HS-27A (cell line): ENCODE measurements at places on chromosomes 2 and 18.
A peak's percentile ranks its signal among the peaks of the same experiment; 100 is the strongest.

GRCh38 chr2:218631837-218632236 lies 24.1 kb downstream of the PLCD4 start:
- no peak for DNase-seq

GRCh38 chr2:152552888-152553287 lies 164.4 kb downstream of the PRPF40A start:
- no peak for DNase-seq

- DNase-seq, result no peak
These were observed 65.2 kb downstream of the PLCL1 start for GRCh38 chr2:197869501-197870111.

DNA sequence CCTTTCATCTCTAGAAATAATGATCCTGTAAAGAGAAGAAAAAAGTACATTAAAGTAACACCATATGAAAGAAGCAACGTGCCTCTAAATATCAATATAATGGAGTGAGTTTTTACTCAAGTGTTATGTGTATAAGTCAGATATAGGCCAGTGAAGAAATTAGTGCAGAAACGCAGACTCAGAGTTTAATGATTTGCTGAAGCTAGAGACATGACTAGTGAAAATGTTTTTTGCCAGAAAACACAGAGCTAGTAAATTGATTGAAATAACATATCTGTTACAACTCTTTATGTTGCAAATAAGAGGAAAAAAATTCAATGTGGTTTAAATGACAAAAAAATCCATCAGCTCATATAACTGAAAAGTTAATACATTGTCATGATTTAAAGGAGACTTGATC lies 217.2 kb upstream of the NXPH2 start:
- no peak for DNase-seq

DNA sequence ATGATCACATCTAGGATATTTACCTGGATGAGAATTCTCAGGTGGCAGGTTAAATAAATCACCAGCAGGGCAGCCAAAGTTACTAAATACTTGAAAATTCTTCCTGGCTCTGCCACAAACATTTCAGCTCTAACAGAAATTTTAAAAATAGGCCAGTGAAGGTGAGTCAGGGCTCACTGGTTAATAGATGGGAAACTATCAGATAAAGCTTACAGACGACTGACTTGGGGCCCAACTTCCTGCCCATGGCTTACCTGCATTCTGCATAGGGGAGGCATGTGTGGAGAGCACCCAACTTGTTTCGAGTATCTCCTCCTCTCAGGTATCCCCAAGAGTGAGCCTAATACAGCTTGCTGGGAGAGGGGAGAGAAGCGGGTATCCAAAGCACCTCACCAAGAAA lies 57.8 kb downstream of the SPRED2 start:
- no peak for DNase-seq

- DNase-seq, result no peak
These were observed 4.9 kb downstream of the DARS1 start for GRCh38 chr2:135980434-135981079.

- DNase-seq, result peak; percentile 84
These were observed at the start of the genes FBXO15 and TIMM21 for GRCh38 chr18:74147779-74148542. TSS of gene FBXO15 (minus strand) at chr18:74147834. CDS start at chr18:74147785, 49 bp downstream. TSS of gene TIMM21 (plus strand) at chr18:74148523. CDS start at chr18:74148809, 286 bp downstream.

- DNase-seq, result no peak
These were observed 47.7 kb downstream of the NCOA1 start for GRCh38 chr2:24538720-24539119.

GRCh38 chr18:58671632-58672564 lies 633 bp downstream of the MALT1 start:
- DNase-seq, result no peak

DNA sequence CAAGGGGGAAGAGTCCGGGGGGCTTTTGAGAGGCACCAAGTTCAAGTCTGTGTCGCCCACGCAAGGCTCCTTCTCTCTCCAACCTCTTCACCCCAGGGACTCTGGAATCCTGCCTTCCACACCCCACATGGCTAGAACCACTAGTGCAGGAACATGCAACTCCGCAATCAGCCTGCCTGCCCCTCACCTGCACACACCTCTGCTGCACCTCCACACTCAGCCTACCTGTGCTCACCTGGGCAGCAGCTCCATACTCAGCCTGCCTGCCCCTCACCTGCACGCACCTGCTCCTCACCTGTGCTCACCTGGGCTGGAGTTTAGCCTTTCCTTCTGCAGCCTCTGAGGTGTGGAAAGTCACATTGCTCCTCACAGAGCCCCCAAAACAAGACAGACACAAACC lies 277.4 kb downstream of the NDUFA10 start:
- DNase-seq, result no peak

GRCh38 chr2:108446703-108447102 lies 2.3 kb upstream of the GCC2 start:
- DNase-seq, result no peak

- peak; percentile 29 for DNase-seq
These were observed 787 bp downstream of the SOCS6 start for GRCh38 chr18:70289351-70290312.

DNA sequence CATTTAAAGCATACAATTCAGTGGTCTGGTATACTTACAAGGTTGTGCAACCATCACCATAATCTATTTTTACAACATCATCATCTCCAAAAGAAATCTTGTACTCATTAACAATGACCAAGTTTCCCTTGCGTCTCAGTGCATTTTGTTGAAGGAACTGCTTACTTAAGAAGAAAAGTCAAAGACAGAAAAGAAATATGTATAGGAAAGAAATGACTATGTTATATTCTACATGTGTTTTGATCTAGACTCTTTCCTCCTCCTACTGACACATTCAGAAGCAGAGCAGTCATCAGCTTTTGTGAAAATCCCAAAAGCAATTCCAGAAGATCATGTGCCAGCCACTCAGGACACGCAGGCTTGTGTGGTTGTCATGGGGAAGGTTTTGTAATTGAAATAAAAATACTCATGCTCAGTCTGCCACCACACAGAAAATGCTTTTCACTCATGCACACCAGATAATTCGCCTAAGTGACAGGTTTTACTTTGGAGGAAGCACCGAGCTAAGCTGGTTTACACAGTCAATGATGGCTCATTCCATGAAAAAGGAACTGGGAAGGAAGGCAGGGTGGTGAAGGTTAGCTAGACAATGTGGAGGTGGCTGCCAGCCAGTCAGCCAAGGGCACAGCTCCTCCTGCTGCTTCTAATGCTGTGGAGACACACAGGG lies 158.5 kb upstream of the REV1 start:
- DNase-seq, result no peak

DNA sequence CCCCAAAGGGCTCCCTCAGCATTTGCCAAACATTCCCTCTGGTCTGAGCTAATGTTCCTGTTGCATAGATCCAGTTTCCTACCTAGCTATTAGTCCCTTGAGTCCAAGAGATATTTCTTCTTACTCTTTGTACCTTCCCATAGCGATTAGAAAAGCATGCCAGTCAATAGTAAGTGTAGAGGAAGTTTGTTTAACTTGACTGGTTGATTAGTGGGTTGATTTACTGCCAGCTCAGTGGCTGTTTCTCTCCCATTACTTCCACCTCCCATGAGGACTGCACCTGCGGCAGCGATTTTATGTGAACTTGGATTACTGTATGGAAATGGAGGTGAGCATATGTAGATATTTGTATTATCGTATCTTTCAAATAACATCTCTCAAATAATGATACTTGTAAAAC lies 1748.4 kb upstream of the CELF4 start:
- DNase-seq, result no peak

- DNase-seq, result no peak
These were observed 17.7 kb downstream of the INO80C start for GRCh38 chr18:35479911-35480586.

- no peak for DNase-seq
These were observed 40.3 kb downstream of the KCNS3 start for GRCh38 chr2:17918789-17919188.

DNA sequence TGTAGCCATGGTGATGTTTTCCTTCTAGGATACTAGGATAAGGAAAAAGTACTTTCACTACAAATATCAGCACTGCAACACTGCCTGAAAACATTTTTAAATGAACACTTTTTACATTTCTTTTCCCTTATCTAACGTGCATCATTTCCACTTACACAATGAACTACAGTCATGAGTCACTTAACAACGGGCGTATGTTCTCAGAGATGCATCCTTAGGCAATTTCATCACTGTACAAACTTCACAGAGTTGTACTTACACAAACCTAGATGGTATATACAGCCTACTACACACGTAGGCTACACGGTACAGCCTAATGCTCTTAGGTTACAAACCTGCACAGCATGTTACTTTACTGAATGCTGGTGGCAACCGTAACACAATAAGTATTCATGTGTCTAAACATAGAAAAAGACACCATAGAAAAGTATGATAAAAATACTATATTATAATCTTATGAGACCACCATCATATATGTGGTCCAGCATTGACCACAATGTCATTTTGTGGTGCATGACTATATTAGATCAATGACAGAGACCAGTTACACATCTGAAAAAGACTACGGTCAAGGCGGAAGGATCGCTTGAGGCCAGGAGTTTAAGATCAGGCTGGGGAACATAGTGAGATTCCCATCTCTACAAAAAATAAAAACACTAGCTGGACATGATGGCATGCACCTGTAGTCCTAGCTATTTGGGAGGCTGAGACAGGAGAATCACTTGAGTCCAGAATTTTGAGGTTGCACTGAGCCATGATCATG lies 39.8 kb downstream of the WDR33 start:
- no peak for DNase-seq

DNA sequence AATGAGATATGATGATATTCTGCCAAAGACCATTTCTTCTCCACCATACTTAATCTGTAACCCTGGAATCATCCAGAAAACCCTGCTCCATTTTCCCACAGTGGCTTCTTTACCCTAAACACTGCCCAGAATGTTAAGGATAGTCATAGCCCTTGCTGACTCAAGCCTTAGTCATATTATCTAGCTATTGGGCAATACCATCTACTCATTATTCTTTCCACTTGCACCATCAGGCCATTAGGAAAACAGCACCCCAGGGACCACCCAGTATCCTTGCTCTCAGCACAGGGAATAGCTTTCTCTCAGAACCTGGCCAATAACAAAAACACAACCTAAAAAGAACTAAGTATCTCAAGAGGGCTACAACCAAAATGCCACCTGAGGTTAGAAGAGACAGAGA lies 445.7 kb upstream of the SLC14A2 start:
- DNase-seq, result peak; percentile 72

DNA sequence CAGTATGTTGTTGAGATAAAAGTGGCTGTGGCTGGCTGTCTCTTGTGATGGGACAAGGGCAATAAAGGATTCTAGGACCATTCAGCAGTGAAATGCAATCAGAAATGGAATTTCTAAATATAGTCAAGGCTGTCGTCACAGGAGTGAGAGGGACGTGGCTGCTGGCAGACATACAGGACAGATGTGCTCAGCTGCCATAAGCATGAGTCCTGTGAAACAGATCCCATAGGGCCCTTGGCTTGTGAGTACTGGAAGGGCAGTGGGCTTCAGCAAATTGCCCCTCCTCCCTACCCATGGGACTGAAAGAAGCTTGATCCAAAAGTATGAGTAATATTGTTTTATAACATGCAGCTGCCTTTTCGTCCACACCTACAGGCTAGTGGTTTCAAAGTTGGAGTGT lies 4.2 kb upstream of the CNNM3 start:
- DNase-seq, result no peak

DNA sequence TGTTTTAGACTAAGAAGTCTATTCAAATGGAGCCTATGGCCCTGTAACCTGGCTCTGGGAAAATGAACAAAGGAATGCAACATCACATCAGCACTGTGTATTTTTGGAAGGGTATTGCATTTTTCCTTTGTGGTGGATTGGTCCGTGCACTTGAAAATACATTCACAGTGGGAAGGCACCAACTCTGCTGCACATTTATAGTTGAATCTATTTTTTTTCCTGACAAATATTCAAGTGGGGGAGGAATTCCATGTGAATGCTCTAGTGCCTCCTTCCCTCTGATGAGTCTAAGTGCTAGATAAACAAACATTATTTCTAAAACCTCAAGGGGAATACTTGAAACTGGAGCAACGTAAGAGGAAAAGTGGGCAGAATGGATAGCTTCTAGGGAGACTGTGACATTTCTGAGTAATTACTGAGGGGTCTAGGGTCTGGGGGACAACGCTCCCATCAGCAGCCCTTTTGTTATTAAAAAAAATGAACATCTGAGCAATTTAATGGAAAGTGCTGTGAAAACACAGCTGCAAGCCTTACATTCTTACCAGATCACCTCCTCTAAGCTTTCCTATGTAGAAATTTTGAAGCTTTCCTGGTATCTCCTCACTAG lies 208.2 kb downstream of the SLC8A1 start:
- no peak for DNase-seq

DNA sequence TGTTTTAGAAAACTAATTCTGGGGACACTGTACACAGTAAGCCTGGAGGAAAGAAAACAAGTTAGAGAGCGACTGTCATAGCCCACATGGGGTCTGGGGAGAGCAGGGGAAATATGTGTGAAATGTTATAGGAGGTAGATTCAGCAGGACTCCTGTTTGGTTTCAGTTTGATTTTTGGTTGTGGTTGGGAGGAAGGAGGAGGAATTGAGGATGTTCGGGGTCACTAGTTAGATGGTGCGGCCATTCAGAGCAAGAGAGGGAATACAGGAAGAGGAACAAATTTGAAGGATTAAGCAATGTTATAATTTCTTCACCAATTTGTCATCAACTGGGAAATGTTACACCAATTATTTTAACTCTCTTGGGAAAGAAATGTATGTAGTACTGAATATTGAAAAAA lies 25.1 kb downstream of the TTC39C start:
- DNase-seq, result no peak

- no peak for DNase-seq
These were observed 23.7 kb downstream of the CYP27A1 start for GRCh38 chr2:218805627-218806026.

DNA sequence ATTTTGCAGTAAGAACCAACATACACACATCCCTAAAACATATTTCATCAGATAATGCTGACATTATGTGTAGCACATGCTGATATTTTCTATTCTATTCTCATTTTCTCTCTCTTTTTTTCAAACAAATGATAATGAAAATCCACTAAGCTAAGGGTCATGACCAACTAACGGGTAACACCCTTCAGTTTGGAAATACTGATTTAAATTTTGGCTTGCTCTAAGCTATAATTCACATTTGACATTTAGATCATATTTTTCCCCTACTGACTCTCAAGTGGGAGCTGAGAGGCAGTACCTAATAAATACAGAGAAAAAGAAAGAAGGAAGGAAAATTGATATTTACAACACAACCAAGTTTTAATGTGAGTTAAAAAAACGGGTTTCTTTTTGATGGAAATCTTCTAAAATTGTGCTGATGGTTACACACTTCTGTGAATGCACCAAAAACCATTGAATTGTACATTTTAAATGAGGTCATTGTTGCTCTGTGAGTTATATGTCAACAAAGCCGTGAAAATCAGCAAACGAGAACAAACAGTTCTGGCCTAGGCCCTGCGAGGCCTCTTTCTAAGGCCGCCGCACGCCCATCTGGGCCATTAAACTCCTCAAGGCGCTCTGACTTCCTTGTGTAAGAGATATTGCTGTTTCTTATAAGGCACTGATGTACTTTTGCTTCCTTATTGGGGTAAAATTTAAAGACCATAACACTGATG lies 124.2 kb downstream of the GALR1 start:
- DNase-seq, result no peak
